Fibroblast of the aortic adventitia (primary cell): ENCODE measurements at places on chromosomes 16 and 17. TPM values are rescaled to one million over a fixed set of nuclear protein-coding genes. Genes with fewer than 3 reads are reported as not detected.

DNA sequence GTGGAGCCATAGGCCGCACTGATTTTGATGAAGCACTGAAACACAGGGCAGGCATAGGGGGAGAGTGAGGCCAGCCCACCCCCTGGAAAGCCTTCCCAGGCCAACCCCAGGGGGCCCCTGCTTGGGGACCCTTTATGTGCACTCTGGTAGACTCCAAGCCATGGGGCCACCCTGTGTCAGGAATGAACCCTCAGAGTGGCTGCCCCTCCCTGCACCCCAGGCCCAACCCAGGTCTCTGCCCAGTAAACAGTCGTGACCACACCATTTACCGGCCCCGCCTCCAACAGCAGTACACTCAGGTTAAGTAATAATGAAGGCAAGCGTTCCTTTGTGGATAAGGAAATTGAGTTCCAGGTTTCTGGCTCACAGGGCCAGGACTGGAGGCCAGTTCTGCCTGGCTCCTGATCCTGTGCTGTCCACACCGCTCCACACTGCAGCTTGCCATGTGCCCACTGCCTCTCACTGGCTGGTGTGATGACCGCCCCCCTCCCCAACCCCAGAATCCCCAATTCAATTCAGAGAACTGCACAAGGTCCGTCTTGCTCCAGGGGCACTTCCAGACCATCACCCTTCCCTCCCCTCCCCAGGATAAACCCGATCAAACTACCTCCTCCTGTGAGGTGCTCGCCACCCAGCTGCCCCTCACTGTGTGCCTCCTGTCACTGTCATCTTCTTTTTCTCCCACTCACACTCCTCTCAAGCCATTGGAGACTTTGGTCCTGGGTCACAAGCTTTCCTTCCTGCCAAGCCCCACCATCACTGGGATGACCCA lies 13.6 kb downstream of the PIMREG start:
- no peak for DNase-seq

DNA sequence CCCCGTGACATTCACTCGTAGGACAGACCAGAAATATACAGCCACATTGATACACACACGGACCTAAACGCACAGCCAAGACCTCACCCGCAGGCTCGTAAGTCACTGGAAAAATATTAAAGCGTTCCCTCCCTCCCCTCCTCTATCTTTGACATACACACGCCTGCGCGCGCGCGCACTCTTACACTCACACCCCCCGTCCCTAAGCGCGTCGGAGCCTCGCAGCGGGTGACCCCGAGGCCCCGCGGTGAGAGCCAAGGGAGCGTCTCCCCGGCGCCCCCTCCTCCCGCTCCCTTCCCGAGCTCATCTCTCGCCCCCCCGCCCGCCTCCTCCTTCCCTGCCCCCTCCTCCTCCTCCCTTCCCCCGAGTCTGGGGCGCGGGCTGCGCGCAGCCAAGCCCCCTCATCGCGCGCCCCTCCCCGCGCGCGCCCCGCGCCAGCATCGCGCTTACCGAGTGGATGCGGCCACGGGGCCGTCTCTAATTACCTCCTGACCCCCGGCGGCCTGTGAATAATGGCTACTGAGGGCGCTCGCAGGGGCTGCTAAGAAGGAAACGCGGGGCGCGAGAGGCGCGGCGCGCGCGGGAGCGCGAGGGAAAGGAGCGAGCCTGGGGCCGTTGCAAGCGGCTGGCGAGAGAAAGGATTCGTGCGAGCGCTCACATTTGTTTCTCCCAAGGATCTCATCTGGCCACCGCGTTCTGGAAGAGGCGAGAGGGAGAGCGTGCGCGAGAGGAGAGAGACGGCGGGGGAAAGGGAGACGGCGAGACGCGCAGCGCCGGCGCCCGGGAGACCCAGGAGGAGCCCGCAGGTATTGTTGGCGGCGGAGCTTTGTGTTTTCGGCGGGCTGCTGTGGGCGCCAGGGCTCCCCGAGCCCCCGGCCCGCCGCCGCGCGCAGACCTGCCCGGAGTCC lies 42.4 kb downstream of the RAI1 start:
- DNase-seq = peak; percentile 77

GRCh38 chr16:10988164-10988803 lies 43.9 kb downstream of the CLEC16A start:
- DNase-seq = no peak

DNA sequence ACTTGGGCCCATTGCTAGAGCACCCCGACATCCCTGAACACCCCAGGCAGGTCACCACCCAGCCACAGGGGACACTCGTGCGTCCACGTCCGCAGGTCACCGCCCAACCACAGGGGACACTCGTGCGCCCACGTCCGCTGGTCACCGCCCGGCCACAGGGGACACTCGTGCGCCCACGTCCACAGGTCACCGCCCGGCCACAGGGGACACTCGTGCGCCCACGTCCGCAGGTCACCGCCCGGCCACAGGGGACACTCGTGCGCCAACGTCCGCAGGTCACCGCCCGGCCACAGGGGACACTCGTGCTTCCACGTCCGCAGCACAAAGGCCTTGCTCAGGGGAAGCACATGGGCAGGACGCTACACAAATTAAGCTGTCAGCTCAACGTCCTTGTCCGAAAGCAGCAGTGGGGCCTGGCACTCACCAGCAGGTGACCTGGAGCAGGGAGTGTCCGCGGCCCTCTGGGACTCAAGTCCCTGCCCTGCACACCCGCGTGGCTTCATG lies 17.7 kb downstream of the GALNS start:
- DNase-seq = no peak

Gene HOXB9
- not detected in 2 replicates for total RNA-seq

GRCh38 chr16:83953796-83954576 lies 946 bp downstream of the OSGIN1 start:
- DNase-seq = peak; percentile 42

DNA sequence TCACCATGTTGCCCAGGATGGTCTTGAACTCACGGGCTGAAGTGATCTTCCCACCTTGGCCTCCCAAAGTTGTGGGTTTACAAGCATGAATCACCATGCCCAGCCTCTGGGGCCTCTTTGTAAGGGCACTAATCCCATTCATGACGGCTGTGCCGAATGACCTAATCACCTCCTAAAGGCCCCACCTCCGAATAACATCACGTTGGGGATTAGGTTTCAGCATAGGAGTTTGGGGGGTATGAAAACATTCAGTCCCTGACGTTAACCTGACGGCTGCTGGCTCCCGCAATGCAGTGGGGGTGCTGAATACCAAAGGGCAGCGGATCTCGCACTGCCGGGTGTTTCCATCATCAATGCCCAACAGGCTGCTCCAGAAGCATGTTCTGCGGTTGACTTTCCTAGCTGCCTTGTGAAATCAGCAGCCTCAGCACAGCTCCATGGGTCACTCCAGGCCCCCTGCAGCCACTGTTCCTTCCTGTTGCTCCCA lies 120.8 kb upstream of the SEC14L1 start:
- DNase-seq = peak; percentile 2

DNA sequence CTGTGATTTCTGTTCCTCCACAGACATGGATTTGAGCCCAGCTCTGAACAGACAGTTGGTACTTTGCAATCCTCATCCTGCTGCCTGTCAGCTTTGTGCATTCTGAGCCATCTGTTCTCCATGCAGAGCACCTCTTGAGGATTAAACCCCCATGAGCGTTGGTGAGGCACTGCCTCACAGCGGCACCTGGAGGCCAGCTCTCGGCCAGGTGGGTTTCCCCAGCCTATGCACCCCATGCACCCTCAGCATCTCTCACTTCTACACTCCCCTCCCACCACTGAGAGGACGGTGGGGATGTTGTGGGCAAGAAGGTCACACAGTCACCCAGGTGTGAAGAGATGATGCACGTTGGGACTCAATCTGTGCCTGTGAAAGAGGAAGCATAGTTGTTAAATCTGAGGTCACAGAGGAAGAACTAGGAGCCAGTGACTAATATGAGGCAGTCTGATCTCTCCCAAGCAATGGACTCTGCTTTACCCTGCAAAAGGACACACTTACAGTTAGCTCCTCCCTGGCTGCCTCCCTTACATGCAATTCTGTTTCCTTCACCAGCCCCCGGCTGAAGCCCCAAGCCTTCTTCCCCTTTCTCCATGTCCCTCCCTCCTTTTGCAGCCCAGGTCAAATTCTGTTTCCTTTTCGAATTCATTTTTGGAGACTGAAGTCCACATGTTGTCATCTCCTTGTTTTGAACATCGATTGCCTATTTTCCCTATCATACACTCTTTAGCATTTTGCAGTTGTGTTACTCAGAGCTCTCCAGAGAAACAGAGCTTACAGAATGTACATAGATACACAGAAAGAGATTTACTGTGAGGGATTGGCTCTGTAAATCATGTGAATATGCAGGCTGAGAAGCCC lies 58.5 kb downstream of the HS3ST3B1 start:
- no peak for DNase-seq

Gene CD300A
- not detected in 2 replicates for total RNA-seq

Gene CTRB2
- total RNA-seq = not detected in 2 replicates

Gene ACBD4
- total RNA-seq = 5.9 and 7.4 TPM in 2 replicates

- no peak for DNase-seq
Measured at GRCh38 chr17:57689254-57689653, 55.8 kb downstream of the CCDC182 start.

Gene PRCD
- 4.2 and 9.4 TPM in 2 replicates for total RNA-seq

- DNase-seq = no peak
Measured at GRCh38 chr17:14068542-14069250, 608 bp upstream of the COX10 start.

DNA sequence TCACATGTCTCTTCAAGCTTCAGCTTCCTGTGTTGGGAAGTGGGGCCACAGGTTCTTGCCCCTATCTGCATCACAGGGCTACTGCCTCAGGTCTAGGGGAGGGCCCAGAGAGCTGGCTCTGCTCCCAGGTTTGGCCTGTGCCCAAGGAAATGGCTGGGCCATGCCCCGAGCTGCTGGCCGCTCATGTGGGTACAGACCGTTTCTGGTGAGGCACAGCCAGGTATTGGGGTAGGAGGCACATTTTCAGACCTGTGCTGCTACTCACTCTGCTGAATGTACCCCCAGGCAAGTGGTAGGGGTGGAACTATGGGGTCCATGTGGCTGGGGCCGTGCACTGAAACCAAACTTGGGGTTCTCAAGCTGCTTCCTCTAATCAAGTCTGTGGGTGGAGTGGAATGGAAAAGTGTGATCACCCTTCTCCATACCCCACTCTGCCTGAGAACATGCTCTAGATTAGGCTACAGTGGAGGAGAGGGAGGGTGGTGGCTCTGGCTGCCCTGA lies 4.6 kb downstream of the GAS2L2 start:
- no peak for DNase-seq

Gene ADAT1
- 32.9 and 65.1 TPM in 2 replicates for total RNA-seq

Gene CBX2
- 0.57 and 0.63 TPM in 2 replicates for total RNA-seq

DNA sequence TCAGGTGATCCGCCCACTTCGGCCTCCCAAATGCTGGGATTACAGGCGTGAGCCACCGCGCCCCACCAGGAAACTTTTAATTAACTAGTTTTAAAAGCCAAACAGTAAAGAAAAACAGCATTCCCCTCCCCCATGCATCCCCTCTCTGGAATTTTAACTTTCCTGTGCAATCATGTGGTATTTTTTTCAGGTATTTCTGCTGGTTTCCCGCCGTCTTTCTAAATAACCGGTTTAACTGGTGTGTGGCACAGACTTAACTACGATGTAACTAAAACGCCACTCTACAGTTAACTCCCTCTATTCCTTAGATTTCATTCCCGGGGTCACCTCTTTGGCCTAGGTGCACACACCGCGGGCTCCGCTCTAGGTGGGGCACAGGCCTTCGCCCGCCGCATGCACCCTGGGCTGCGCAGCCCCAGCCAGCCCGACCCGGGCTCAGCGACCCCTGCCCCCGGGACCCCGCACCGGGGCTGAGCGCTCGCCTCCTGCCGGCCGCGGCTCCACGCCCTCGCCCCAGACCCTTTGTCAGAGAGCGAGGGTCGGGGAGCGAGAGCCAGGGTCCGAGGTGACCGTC lies 15.1 kb upstream of the UTP6 start:
- no peak for DNase-seq

DNA sequence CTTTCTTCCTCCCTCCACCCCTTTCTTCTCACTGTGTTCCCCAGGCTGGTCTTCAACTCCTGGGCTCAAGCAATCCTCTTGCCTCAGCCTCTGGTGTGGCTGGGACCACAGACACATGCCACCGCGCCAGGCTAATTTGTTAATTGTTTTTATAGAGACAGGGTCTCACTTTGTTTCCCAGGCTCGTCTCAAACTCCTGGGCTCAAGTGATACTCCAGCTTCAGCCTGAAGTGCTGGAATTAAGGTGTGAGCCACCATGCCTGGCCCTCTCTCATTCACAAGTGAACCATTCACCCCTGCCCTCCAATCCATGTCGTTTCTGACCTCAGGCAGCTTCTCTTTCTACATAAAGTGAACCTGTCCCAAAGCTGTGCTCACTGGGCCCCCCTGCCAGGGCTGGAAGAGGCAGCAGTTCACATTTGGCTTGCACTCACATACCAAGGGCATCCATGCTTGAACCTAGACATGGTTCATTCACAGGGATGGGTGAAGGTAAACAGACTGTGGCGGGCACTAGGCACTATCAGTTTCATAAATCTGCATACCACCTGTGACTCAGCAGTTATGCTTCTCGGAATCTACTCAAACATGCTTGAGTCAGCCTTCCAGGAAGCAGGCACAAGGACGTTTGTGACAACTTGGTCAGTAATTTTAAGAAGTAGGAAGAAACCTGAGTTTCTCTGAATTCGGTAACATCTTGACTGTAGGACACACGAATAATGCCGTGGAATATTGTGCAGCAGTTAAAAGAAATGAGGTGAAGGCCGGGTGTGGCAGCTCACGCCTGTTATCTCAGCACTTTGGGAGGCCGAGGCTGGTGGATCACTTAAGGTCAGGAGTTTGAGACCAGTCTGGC lies 6.0 kb upstream of the RNF213 start:
- peak; percentile 92 for DNase-seq

- DNase-seq = no peak
Measured at GRCh38 chr16:49261930-49262329, 19.7 kb downstream of the CBLN1 start.

Gene TMEM220
- 4.1 and 6.2 TPM in 2 replicates for total RNA-seq

Gene SLC47A1
- total RNA-seq = 0.27 and 0.65 TPM in 2 replicates

Gene SPN
- total RNA-seq = not detected in 2 replicates

- peak; percentile 24 for DNase-seq
Measured at GRCh38 chr16:969508-970385, 1.0 kb downstream of the LMF1 start.

- no peak for DNase-seq
Measured at GRCh38 chr17:71284032-71284755, 836.6 kb upstream of the SOX9 start.

Gene CPHXL2
- not detected in 2 replicates for total RNA-seq

DNA sequence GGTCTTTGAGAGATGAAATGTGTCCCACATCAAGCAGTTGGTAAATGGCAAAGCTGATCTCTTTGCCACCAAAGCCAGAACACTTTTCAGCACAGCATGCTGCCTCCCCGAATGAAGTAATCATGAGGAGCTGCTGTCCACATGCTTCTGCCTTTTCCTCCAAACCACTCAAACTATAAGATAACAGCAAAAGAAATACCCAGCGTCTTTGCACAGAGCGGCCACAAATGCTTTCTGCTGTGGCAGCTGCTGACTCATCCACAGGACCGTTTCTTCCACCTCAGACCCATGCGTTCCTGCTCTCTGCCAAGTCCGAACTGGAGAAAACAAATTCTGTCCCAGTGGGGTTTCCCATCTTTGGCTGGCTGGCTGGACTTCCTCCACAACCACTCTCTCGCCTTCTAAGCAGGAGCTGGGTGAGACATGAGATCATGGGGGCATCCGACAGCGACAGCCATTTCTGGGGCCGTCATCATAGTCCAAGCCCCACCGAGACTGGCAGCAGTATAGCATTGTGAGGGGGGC lies 27.1 kb downstream of the TBC1D3B start:
- peak; percentile 63 for DNase-seq

Gene DNAI2
- not detected in 2 replicates for total RNA-seq
